ENCODE measurements at places on chromosomes 3 and 15.

- no peaks in the 10 kb centered on the region for H3K27me3 ChIP-seq
- no peaks in the 10 kb centered on the region for H3K36me3 ChIP-seq
- no peak for DNase-seq
- no peak overlapping the region for H3K4me3 ChIP-seq
Observed at GRCh38 chr15:88776646-88777045, 26.6 kb upstream of the ACAN start.

- no peak overlapping the region for H3K4me3 ChIP-seq
- H3K27me3 ChIP-seq = no peaks in the 10 kb centered on the region
- no peak overlapping the region for H3K27ac ChIP-seq
- H3K36me3 ChIP-seq = no peaks in the 10 kb centered on the region
- peaks cover 6% of the 10 kb centered on the region for H3K4me1 ChIP-seq
Observed at GRCh38 chr15:90603893-90604292, 74.2 kb downstream of the CRTC3 start.

- no peaks in the 10 kb centered on the region for H3K4me1 ChIP-seq
- DNase-seq = no peak
- H3K36me3 ChIP-seq = no peaks in the 10 kb centered on the region
Observed at GRCh38 chr3:126912491-126913195, 70.3 kb upstream of the PLXNA1 start.

- H3K36me3 ChIP-seq = no peaks in the 10 kb centered on the region
- no peak for DNase-seq
- no peaks in the 10 kb centered on the region for H3K4me1 ChIP-seq
Observed at GRCh38 chr3:123021388-123021787, 6.2 kb downstream of the SEMA5B start.

- no peak for DNase-seq
- no peaks in the 10 kb centered on the region for H3K4me1 ChIP-seq
- no peaks in the 10 kb centered on the region for H3K36me3 ChIP-seq
- no peak overlapping the region for H3K27ac ChIP-seq
- no peak overlapping the region for H3K4me3 ChIP-seq
Observed at GRCh38 chr15:61687651-61688050, 372.6 kb downstream of the VPS13C start.

DNA sequence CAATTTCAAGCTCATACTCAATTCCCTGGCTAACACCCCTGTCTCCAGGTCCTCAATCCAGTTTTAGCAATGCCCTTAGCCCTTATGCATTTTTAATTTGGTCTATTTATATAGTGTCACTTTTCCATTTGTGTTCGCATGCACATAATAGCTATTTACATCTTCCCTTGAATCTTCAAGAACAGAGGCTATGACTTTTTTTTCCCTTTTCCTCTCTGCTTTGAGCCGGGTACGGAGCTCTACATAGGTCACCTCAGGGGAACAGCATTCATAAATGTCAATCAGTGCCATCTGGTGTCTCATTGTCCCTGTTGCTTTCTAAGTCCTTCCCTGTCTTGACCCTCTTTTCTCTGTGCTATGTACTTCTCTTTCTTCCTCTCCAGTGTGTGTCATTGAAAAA is 26.5 kb upstream of the ACTC1 start:
- H3K4me1 ChIP-seq = no peaks in the 10 kb centered on the region
- H3K27ac ChIP-seq = no peak overlapping the region
- H3K36me3 ChIP-seq = no peaks in the 10 kb centered on the region
- no peaks in the 10 kb centered on the region for H3K27me3 ChIP-seq

- DNase-seq = no peak
- H3K27me3 ChIP-seq = no peaks in the 10 kb centered on the region
- no peak overlapping the region for H3K27ac ChIP-seq
- H3K4me3 ChIP-seq = no peak overlapping the region
- H3K4me1 ChIP-seq = peaks cover 4% of the 10 kb centered on the region
- H3K36me3 ChIP-seq = no peaks in the 10 kb centered on the region
Observed at GRCh38 chr3:50632450-50632849, 15.5 kb downstream of the MAPKAPK3 start.

GRCh38 chr3:100096866-100097265 is 17.4 kb downstream of the FILIP1L start:
- no peaks in the 10 kb centered on the region for H3K36me3 ChIP-seq
- peaks cover 8% of the 10 kb centered on the region for H3K4me1 ChIP-seq
- DNase-seq = no peak
- H3K27ac ChIP-seq = peak overlapping the region; percentile 30

- no peak overlapping the region for H3K4me3 ChIP-seq
- no peaks in the 10 kb centered on the region for H3K4me1 ChIP-seq
- no peak for DNase-seq
- H3K36me3 ChIP-seq = no peaks in the 10 kb centered on the region
Observed at GRCh38 chr3:170953229-170953628, 44.8 kb upstream of the EIF5A2 start.

DNA sequence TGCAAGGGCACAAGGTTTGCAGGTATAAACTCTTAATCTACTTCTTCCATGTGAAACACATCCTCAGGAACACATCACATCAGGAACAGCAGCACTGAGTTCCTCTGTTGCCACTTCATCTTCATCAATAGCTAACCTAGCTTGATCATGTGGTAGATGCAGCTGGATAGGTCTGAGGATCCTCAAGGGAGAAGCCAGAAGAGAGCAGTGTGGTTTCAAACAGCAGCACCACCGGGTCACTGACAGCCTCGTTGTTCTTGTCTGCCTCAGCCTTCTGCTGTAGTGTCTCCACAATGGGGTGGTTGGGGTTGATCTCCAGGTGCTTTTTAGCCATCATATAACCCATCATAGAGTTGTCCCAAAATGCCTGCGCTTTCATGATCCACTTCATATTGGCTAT is 58.8 kb downstream of the ADAM10 start:
- no peak for DNase-seq
- H3K27me3 ChIP-seq = no peaks in the 10 kb centered on the region
- no peaks in the 10 kb centered on the region for H3K4me1 ChIP-seq
- no peaks in the 10 kb centered on the region for H3K36me3 ChIP-seq
- H3K4me3 ChIP-seq = no peak overlapping the region
- no peak overlapping the region for H3K27ac ChIP-seq

GRCh38 chr3:67647390-67647878 is 7.0 kb downstream of the SUCLG2 start:
- no peaks in the 10 kb centered on the region for H3K36me3 ChIP-seq
- no peaks in the 10 kb centered on the region for H3K27me3 ChIP-seq
- peaks cover 3% of the 10 kb centered on the region for H3K4me1 ChIP-seq
- DNase-seq = no peak
- no peak overlapping the region for H3K4me3 ChIP-seq
- H3K27ac ChIP-seq = no peak overlapping the region

Measured in ovary (tissue), 10 donors.